ENCODE measurements at places on chromosomes 5 and 9.

- DNase-seq: no peak
These were observed 224.5 kb upstream of the CDH6 start for GRCh38 chr5:30968971-30969370.

DNA sequence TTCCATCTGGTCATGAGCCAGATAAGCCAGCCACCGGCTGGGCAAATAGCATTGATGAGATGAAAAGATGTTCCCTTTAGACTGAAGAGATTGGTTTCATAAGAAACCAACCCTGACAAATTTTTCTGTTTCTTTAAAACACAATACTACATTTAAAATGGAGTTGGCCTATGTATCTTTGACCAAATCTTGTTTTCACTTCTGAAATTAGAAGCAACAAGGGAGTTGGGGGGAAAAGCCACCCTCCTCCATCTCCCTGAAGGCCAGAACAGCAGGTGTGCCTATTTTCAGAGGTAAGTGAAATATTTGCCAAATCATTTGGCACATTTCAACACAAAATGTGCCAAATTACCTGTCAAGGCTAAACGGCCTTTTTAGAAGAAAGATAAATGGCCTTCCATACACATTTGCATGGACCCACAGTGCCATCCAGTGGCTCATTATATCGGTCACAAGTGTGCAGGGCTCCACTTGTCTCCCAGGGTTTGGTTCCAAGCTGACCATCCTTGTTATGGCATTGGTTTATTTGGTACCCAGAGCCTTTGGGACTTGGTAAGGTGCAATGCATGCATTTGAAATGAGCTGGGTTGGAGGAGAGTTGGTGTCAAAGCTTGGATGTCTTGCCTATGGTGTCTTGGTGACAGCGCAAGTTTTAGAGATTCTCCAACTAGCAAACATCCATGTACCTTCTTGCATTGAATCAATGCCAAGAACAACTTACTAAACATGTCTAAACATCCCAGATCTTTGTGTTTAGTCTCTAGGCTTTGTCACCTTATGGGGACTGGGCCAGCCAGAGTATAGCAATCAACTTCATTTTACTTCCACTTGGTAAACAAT, 372.0 kb upstream of the KIF2A start:
- peak; percentile 53 for DNase-seq

DNA sequence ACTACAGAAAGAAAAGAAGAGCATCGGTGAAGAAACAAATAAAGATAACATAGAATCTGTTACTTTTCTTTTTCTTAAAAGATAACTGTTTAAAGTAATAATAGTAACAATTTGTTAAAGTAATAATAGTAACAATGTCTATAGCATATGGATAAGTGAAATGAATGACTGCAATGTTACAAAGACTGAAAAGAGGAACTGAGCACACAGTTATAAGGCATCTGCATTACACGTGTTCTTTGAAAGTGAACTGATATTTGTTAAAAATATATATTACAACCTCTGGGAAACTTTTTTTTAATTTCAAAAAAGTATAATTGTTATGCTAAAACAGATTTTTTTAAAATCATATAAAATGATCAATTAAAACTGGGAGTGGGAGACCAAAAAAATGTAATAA, 88.4 kb upstream of the FST start:
- DNase-seq: no peak

GRCh38 chr5:159133041-159133741, 33.5 kb upstream of the EBF1 start:
- peak; percentile 27 for DNase-seq

DNA sequence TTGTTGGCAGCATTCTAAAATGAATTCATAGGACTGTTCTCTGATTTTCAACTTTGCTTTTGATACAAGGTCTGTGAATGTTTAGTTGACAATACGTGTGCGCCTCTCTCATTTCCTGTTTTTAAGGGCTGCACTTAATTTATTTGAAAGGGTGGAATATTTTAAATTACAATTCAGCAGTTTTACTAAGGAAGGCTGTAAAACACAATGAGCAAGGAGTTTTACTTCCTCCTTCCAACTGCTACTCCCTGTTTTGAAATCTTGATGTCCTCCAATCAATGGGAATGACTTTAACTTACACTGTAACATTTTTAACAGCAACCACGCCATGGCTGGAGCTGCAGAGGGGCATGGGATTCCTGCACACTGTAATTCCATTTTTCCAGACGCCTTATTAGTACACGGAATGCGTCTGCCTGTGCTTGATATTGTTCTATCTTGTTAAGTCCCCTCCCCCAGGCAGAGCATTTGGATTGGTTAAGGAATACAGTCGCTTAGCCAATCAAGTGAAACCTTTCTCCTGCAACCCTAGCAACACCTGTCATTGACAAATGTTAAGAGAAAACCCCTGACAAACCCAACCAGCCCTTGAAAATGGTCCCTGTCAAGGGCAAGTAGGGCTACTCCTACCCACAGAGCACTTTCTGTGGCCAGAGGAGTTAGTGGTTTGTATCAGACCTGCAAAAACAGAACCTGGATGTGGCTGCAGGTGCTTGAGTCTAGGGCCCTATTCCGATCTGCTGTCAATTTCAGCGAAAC, 12.5 kb upstream of the ZSWIM6 start:
- no peak for DNase-seq

DNA sequence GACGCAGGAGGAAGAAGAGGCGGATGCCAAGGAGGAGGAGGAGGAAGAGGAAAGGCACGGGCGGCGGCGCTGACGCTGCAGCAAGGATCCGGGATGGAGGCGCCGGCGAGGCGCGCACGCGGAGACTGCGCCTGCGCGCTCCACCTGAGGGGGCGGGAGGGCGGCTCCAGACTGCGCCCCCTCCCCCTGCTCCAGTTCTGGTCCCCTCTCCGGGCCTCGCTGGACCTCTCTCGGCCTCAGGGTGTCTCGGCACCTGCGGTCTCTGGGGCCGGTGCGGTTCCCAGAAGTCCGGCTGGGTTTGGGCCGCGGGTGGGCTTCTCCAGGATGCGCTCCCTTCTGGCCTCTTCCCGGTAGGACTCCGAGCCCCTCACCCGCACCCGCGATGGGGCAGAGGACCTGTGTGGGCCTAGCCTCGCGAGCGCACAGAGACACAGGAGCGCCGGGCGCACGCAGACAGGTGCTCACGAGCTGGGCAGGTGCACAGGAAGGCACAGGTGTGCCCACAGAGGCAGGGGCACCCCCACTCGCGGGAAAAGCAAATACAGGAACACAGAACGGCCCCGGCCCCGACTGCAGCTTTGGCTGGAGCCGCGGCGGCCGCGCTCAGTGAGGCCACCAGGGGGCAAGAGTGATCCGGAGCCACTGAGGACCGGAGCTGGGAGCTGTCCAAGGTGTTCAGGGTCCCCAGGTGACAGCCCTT, at the start of gene NPDC1:
NPDC1 (minus strand) TSS at position 90 of the 700 bp plus-strand sequence. CDS start 188 bp downstream, outside the sequence.
- peak; percentile 84 for DNase-seq

GRCh38 chr5:37532976-37533740, 154.0 kb downstream of the WDR70 start:
- no peak for DNase-seq

DNA sequence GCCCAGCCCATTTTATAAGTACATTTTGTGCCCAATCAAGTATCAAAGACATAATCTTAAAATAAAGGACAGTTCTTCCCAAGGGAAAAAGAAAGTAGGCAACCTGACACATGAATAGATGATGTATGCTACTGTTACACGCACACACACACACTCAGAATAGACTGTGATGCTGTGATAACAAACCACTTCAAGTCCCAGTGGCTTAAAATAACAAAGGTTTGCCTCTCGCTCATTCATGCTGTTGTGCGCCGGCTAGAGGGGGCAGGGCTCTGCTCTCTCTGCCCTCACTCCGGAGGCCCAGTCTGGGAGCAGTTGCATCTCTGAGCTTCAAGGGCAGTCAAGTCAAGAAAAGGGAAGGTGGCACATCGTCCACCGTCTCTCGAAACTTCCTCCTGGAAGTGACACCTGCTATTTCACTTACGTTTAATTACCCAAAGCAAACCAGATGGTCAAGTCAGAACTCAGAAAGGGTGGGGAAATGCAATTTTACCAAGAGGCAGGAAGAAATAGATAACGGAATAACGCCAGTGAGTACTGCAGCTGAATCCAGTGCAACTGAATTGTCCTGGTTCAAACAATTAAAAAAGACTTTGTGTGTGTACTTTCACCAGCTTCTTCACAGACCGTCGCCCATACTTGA, 43.3 kb downstream of the ANKRD33B start:
- DNase-seq: peak; percentile 91

DNA sequence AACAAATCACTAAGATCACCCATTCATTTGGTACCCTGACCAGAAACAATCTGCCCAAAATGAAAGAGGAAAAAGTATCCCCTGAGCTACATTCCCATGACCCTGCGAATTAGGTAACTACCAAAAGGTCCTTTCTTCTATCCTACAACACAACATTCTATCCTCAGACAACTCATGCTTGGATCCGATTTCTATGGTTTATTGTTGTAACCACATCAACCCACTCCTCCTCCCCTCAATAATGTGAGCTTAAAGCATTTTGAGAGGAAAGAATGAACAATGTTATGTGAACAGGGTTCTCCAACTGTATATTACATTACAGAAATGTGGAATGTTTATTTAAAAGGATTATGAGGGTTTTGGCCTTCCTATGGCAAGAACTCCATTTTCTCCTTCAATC, 4.0 kb downstream of the SLC35D2 start:
- no peak for DNase-seq

- DNase-seq: no peak
These were observed 160.6 kb downstream of the ZDHHC21 start for GRCh38 chr9:14532456-14533115.

- DNase-seq: no peak
These were observed 283.3 kb downstream of the GABRB2 start for GRCh38 chr5:161263191-161263590.

GRCh38 chr9:97440160-97440559, 28.3 kb downstream of the TDRD7 start:
- DNase-seq: no peak

DNA sequence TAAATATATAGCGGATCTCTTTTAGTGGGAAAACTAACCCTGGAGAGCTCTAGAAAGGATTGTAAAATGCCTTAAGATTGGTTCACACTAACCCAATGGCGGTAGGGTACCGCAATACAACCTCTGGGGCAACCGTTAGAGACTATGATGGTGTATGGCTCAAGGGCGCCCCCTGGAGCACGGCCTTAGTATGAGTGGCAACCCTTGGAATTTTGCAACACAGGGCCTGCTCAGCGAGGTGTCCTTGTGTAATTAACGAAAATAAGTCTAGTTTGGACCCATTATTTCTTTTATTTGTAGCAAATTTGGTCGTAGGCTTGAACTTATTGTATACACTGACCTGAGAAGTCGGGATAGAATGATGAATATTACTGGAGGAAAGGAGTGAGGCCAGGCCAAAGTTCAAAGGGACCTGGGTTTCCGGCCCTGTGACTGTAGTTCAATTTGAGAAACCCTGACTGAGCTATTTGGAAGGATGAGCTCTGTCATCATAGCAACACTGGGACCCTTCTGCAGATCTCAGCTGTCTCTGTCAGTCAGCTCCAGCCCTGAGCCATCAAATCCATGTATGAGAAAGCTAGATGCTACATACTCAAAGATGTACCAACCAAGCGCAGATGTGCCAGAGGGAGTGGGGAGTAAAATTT, 54.8 kb downstream of the CAMK4 start:
- DNase-seq: no peak

- no peak for DNase-seq
These were observed 446.2 kb downstream of the PLK2 start for GRCh38 chr5:58013542-58014258.

DNA sequence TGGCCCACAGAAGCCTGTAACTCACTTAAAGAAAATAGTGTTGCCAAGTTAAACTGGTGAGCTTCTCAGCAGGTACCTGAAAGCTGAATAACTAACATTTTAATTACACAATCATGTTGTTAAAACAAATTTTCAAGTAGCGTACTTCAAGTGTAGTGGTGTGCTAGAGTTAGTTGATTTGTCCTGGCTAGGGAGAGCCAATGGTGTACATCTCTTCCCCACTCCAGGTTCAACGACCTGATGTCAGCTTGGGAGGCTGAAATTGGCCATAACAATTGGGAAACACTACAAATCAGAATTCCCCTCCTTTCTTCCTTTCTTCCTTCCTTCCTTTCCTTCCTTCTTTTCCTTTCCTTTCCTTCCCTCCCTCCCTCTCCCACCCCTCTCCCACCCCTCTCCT, 295.3 kb upstream of the SLC24A2 start:
- DNase-seq: peak; percentile 18

GRCh38 chr5:52799358-52799982, 11.8 kb downstream of the ITGA1 start:
- peak; percentile 43 for DNase-seq

DNA sequence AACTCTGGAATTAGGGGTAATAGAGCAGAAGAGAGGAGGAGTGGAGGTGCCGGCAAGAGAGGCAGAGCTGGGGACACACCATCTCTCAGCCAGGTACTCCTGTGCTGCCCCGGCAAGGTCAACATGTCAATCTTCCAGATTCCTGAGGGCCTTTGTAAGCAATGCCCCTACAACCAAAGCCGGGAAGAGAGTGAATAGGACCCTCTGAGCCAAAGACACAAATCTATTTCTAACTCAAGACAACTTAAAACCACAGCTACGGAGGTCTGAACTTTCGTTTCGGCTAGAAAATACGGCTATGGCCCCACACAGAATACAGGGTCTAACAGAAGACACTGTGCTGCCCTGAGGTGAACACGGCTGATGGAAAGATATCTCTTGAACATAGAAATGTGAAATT, 66.6 kb downstream of the SERINC5 start:
- no peak for DNase-seq

- DNase-seq: no peak
These were observed 3.3 kb downstream of the RASGRF2 start for GRCh38 chr5:80963521-80963895.

- no peak for DNase-seq
These were observed 166.1 kb downstream of the SLC28A3 start for GRCh38 chr9:84174486-84174885.

GRCh38 chr9:91150998-91151717, 210.6 kb downstream of the AUH start:
- no peak for DNase-seq

GRCh38 chr9:129185991-129186390, 7.9 kb upstream of the IER5L start:
- no peak for DNase-seq

DNA sequence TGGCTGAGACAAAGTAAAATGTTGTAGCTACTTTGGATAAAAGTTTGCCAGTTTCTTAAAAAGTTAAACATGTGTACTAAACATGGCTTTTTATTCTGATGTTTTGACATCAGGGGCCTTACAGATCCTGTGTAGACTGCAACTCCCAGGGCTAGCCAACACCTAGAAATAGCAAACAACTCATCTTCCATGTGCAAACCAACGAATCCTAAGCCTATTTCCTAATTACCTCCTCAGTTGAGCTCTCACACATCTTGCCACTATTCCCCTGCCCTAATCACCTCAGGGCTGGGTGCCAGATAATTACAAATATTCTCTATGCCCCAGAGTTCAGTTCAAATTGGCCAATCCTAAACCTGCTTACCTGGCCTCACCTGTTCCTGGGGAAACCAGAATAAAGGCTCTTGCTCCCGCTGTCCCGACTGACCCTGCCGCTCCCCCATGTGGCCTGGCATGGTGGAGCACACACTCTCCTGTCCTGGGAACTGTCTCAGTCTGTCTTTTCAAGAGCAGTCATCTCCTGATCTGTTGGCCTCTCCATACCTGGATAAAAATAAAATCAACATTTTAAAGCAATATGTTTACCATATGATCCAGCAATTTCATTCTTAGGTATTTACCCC, 37.1 kb upstream of the FAM169A start:
- DNase-seq: peak; percentile 9

GRCh38 chr5:154214371-154215106, 24.0 kb downstream of the GALNT10 start:
- DNase-seq: no peak
